ENCODE measurements at places on chromosomes 16 and 17.

- DNase-seq = no peak
These were observed 22.5 kb upstream of the C16orf78 start for GRCh38 chr16:49351096-49351487.

DNA sequence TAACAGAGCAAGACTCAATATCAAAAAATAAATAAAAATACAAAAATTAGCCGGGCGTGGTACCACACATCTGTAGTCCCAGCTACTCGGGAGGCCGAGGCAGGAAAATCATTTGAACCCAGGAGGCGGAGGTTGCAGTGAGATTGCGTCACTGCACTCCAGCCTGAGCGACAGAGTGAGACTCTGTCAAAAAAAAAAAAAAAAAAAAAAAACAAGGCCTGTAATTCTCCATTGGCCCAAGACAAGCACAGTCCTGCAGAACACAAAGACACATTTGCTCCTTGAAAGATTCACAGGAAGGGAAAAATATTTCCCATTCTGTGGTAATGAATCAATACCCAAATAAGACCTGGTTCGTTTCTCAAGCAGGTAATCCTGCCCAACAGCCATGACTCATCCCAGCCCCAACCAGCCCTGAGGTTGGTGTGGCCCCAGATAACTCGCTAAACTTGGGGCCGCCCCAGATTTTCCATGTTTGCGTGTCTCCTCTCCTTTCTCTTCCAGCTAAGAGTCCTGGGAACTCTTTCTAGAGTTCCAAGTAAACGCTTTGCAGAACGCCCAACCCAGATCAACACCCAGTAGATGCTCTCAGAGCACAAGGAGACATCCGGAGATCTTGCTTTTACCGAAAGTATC is 40.3 kb upstream of the SNN start:
- no peak for DNase-seq

GRCh38 chr16:11347831-11348230 is 2.6 kb downstream of the RMI2 start:
- no peak for DNase-seq

GRCh38 chr16:20191566-20191965 is 117.9 kb upstream of the GPR139 start:
- DNase-seq = no peak

DNA sequence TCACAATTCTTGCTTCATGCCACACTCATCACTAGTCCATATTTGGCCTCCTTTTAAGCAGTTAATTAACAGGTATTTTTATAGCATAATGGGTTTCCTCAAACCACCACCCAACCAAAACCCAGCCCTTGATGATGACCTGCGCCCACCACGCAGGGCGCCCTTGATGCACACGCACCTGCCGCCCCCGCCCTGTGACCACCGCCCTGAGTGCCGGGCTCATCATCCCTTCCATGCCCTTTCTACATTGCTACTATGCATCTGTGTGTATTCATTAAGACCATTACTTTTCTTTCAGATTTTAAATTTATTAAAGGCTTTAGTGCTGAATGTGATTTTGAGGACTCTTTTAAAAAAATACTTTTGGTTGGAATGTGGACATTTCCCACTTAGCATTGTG is 204.8 kb upstream of the CHMP6 start:
- no peak for DNase-seq

DNA sequence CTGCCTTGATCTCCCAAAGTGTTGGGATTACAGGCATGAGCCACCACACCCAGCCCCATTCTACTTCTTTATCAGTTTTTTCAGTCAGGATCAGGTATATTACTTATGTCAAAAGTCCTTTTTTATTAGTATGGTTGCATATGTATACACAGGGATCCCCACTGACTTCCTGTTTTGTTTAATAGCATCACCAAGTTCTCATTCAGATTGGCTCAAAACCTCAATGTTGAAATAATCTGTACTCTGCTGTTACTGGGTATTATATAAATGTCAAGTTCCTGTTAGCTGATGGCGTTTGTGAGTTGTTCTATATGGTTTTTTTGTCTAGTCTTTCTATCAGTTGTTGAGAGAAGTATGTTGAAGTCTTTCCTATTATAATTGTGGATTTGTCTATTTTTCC is 168.5 kb downstream of the BCAS3 start:
- no peak for DNase-seq

DNA sequence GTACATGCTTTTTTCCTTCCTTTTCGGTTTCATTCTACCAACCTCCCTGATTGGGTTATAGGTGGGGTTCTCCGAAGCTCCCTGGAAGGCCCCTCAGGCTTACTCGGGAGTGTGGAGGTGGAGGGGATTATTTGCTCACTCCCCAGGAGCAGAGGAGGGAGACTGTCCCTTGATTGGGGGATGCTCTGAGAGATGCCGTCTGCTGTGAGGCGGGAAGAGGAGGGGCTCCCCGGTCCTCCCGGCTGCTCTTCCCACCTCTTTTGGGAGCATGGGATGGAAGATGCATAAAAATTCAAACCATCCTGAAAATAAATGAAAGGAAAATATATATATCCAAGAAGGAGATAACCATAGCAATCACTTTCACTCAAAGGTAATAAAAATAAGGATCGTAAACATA is 16.1 kb upstream of the RPTOR start:
- DNase-seq = no peak

- DNase-seq = no peak
These were observed 74.4 kb upstream of the SMIM36 start for GRCh38 chr17:55585629-55586028.

DNA sequence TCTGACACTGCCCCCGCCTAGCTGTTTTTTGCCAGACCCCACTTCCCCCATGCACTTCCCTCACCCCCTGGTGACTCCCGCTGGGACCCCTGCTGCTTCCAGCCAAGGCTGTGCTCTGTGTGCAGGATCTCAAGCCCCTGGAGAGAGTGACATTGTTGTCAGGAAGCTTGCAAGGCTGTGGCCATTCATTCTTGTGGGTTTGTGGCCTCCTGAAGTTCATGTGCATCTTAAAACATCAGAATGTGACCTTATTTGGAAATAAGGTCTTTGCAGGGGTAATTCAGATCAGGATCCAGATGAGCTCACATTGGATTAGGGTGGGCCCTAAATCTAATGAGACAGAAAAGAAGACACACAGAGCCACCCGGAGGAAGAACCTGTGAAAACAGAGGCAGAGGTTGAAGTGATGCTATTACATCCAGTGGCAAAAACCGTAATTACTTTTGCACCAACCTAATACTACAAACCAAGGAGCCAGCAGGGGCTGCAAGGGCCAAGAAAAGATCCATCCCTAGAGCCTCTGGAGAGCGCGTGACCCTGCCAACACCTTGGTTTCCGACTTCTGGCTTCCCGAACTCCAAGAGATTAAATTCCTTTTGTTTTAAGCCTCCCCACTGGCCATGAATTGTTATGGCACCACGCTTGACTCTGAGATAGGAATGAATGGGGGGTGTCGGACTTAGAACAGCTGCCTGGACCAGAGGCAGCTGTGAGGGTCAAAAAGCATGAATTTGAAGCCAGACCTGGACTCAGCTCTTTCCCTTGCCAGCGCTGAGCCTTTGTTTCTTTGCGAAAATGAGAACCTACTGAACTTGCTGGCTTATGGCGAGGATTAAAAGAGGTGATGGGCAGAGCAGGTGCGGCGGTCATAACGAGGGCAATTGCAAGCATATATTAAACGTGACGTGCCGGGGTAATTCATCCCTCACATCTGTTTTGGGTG is 75.5 kb downstream of the BMERB1 start:
- no peak for DNase-seq

- no peak for DNase-seq
These were observed at the start of gene EMP2 for GRCh38 chr16:10579965-10580882. EMP2 (minus strand) TSS chr16:10580598; CDS start chr16:10547617, 32,981 bp downstream.

DNA sequence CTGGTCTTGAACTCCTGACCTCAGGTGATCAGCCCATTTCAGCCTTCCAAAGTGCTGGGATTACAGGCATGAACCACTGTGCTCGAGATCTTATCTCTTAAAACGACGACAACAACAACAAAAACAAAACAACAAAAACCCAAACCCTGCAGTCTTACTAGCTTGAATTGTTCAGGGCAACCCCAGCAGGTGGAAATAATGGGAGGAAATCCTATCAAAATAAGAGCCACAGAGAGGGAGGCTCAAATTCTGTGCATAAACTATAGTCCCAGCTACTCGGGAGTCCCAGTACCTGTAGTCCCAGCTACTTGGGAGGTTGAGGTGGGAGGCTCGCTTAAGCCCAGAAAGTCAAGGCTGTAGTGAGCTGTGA is 16.5 kb upstream of the ATP6V0A1 start:
- no peak for DNase-seq

DNA sequence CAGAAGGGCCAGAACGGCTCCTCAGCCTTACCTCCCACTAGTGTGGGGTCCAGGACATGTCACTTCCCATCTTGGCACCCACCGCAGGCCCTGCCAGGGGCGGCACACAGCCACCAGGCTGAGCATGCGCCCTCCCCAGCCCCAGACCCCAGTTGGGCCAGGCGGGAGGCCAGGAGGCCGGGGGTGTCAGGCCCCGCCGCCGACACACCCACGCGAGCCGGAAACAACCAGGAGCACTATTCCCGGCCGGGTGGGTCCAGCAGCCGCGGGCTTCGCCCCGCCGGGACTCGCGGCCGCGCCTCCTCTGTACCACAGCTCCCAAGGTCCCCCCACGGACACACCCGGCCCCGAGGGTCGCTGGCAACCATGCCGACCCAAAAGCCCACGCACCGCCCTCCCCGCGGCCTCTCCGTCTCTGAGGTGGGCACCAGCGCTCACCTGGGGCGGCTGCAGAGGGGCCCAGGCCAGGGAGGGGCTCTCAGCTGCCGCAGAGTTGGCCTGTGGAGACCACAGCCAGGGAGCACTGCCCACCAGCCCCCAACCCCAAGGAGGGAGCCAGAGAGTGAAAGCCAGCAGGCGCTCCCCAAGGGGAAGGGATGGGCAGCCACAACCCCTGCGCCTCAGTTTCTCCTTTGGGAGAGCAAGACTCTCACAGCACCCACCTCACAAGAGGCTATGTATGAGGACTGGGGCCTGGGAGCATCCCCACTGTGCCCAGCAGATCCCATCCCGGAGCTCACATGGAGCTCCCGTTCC is 18.0 kb downstream of the B9D1 start:
- DNase-seq = no peak

DNA sequence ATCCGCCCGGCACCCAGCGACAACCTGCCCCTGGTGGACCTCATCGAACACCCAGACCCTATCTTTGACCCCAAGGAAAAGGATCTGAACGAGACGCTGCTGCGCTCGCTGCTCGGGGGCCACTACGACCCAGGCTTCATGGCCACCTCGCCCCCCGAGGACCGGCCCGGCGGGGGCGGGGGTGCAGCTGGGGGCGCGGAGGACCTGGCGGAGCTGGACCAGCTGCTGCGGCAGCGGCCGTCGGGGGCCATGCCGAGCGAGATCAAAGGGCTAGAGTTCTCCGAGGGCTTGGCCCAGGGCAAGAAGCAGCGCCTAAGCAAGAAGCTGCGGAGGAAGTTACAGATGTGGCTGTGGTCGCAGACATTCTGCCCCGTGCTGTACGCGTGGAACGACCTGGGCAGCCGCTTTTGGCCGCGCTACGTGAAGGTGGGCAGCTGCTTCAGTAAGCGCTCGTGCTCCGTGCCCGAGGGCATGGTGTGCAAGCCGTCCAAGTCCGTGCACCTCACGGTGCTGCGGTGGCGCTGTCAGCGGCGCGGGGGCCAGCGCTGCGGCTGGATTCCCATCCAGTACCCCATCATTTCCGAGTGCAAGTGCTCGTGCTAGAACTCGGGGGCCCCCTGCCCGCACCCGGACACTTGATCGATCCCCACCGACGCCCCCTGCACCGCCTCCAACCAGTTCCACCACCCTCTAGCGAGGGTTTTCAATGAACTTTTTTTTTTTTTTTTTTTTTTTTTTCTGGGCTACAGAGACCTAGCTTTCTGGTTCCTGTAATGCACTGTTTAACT is 1.0 kb downstream of the NOG start:
- no peak for DNase-seq

- no peak for DNase-seq
These were observed 164.8 kb downstream of the HAPSTR1 start for GRCh38 chr16:9256196-9256595.

GRCh38 chr16:57236022-57236350 is 9.1 kb upstream of the ARL2BP start:
- DNase-seq = no peak

- DNase-seq = no peak
These were observed 478.2 kb upstream of the EEF2KMT start for GRCh38 chr16:5575646-5576245.

DNA sequence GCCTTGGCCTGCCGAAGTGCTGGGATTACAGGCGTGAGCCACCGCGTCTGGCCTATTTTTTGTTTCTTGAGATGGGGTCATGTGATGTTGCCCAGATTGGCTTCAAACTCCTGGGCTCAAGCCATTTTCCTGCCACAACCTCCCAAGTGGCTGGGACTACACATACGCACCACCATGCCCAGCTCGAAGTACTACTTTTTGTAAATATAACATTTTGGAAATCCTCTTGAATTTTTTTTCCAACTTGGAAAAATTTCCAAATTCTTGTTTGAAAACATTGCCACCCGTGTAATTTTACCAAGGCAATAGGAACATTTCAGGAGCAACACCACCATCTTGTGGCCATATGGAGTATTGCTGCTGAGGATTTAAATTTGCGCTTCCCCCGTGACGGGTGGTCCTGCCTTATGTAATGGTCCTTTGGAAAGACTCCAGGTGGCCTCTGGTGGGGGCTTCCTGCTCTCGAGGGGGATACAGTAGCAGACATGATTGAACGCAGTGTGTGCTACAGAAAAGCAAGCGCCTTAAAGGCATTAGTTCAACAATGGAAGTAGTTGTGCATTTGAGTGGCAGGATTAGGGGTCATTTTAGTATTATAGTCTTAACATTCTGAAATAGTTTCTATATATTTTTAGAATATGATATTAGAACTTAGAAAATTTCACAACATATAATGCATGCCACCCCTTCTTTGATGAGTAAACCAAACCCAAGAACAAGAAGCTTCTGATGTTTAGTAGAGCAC is 8.0 kb downstream of the FLYWCH1 start:
- DNase-seq = peak; percentile 62
